ENCODE measurements at places on chromosomes 16 and 17.

DNA sequence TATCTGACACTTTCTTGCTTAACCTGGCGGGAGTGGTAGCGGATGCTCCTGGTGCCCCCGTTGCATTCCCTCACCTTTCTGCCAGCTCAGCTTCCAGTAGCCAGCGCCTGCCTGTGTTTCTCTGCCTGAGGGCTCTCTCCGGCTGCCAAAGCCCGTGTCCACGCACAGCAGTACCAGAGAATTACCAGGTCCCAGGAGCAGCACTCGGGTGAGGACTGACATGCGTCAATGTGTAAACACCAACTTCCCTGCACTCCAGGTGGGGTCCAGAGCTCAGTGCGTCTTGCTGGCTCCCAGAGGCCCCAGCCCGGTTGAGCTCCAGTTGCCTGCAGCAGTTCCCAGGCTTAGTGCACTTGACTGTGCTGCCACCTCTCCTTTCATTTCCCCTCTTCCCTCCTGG, 54.8 kb downstream of the CDH13 start:
- no peak for DNase-seq

DNA sequence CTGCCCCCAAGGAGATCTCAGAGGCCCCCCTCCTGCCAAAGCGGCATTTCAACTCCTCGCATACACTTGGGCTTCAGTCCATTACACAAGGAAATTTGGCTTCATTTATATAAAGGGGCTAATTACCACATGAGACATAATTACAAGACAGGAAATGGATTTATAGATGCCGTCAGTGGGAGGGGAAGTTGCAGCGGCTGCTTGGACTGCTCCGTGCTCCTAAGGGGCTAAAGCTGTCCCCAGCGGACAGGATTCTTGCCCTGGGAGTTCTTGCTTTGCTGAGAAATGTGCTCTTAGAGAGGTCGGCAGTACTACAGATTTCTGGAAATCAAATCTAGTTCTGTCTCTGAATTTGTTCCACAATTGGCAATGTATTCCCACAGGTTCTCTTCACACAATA, 57.2 kb upstream of the NLK start:
- no peak for DNase-seq

- no peak for DNase-seq
These were observed 14.3 kb downstream of the ARHGAP23 start for GRCh38 chr17:38442548-38442947.

GRCh38 chr16:9913604-9914326, 268.5 kb downstream of the GRIN2A start:
- DNase-seq: no peak

DNA sequence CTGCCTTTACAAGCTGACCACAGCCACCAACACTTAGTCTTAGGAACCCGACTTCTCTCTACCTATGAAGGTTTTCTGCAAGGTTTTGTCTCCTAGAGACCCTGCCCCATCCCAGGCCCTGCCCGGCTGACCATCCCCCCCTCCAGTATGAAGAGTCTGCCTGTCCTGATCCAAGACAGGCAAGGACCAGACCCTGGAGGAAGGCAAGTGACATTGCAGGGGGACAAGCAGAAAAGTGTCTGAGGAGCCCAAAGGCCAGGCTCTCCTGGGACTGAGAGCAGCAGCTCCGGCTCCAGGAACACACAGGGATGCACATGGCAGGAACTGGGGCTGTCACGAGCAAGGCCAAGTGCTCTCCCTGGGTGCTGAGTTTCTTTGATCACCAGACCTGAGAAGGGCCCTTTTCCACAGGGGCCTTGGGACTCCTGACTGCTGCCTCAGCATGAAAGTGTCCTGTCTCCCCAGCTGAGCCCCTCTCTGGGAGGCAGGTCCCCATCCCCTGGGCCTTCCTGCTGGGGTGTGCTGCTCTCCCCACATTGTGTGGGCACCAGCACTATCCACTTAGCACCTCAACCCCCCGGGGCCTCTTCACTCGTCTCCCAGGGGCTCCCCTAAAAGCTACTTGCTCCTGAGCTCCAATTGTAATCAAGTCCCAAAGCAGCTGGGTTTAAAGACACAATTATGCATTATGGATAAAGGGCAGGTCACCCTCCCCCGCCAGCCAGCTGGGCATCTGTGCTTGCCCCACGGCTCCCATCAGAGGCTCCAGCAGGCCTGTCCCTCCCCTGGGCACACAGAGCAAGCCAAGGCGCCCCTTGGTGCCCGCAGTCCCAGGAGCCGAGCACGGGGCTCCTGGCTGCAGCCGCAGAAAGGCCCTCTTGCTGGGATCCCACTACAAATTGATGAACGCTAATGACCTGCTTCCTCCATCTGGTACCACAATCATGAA, 11.6 kb upstream of the CACNG4 start:
- no peak for DNase-seq

GRCh38 chr16:88413231-88413630, 30.5 kb downstream of the ZNF469 start:
- DNase-seq: no peak

GRCh38 chr17:33389504-33390135, 96.5 kb upstream of the ASIC2 start:
- DNase-seq: no peak

DNA sequence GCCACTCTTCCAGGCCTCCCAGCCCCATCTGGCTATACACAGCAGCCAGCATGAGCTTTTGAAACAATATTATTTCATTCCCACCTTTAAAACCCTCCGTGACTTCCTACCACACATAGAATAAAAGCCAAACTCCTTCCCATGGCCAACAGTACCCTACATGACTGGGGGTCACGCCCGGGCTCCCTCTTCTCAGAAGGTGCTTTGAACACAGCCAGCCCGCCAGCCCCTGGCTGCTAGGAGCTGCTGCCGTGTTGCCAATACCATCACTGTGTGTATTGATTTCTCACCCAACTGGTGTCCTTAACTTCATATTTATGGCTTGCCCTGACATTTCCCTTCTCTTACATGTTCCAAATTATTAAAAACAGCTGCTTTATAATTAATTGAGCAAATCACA, 111.2 kb downstream of the GNAO1 start:
- DNase-seq: no peak

- no peak for DNase-seq
These were observed 10.4 kb upstream of the NLRC3 start for GRCh38 chr16:3587547-3588110.

DNA sequence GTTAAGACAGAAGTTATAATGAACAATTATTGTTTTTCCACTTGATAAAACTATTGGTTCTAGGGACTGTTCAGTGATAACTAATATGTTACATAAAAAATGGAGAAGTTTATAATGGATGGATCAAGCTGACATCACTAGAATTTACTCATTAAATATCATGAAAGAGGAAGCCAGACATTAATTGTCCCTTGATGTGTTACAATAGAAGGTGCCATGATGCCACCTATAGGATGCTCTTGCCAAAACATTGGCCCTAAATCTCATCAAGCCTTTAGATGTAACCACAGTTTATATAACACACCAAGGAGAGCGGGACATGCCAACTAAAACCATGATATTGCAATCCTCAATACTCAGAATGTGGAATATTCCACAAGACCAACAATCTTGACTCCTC, 147.9 kb upstream of the MON1B start:
- no peak for DNase-seq

DNA sequence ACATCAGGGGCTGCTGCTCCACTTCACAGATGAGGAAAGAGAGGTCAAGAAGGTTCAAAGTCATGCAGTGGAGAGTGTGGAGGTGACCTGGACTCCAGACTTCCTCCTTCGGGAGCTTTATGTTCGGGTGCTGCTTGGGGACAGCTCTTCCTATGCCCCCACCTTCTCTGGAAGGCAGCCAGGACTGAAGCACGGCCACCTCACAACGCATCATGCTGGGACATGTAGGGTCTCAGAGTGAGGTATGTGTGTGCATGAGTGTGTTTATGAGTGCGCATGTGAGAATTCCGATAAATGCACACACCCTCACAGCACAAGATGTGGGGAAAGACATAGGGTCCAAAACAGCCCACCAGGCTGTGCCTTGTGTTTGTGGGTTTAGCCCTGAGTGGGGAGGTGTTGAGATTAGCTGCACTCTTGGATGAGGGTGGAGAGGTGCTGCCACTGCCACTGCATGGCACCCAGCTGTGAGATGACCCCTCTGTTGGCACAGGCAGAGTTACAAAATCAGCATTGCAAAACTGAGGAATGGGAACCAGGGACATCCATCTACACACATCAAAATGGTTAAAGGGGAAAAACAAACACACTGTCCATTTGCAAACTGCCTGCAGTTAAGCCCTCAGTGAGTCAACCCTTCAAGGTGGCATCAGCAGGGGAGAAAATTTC, 367.4 kb downstream of the SEC14L1 start:
- no peak for DNase-seq

GRCh38 chr17:68197091-68197996, 50.5 kb upstream of the AMZ2 start:
- no peak for DNase-seq

GRCh38 chr17:83068641-83069570, 10.5 kb upstream of the METRNL start:
- no peak for DNase-seq

GRCh38 chr17:1989135-1989534, 36.0 kb downstream of the RTN4RL1 start:
- DNase-seq: no peak

- DNase-seq: no peak
These were observed 20.2 kb upstream of the ENDOV start for GRCh38 chr17:80394629-80395216.
